Upper lobe of right lung (tissue), 1 donor: ENCODE measurements at places on chromosomes 16 and 17. TPM values are rescaled to one million over a fixed set of nuclear protein-coding genes. Genes with fewer than 3 reads are reported as not detected.
A peak's percentile ranks its signal among the peaks of the same experiment; 100 is the strongest.

GRCh38 chr17:48972749-48973097, 4.3 kb upstream of the GIP start:
- no peak for DNase-seq

DNA sequence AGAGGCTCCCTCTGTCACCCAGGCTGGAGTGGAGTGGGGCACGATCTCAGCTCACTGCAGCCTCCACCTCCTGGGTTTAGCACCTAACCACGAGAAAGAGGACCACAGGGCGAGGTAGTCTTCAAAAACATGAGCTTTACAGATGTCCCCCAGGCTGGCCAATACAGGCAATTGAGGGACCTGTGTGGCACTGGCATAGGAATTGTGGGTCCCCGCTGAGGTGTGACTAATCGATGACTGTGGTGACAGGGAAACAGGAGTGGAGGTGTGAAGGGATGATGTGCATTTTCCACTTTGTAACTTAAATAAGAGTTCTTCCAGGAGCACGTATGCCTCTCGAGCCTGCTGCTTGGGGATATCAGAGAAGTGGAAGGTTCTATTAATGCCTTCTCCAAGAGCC, 12.6 kb upstream of the ARHGAP17 start:
- DNase-seq: no peak

DNA sequence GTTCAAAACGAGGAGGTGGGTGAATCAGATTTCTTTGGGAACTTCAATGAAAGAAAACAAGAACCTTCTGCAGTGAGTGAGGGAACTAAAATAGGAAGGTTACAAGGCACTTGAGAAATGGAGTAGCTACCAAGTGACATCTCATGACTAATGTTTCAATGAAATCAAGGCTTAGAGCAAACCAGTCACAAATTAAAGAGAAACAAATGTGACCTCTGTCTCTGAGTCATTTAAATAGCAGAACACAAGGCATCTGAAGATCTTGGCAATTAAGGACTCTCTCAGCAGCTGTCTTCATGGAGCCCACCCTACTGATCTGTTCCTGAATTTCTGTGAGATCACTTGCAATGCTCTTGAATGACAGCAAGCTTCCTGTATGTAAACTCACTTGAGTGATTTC, 109.5 kb downstream of the CDH11 start:
- DNase-seq: no peak

DNA sequence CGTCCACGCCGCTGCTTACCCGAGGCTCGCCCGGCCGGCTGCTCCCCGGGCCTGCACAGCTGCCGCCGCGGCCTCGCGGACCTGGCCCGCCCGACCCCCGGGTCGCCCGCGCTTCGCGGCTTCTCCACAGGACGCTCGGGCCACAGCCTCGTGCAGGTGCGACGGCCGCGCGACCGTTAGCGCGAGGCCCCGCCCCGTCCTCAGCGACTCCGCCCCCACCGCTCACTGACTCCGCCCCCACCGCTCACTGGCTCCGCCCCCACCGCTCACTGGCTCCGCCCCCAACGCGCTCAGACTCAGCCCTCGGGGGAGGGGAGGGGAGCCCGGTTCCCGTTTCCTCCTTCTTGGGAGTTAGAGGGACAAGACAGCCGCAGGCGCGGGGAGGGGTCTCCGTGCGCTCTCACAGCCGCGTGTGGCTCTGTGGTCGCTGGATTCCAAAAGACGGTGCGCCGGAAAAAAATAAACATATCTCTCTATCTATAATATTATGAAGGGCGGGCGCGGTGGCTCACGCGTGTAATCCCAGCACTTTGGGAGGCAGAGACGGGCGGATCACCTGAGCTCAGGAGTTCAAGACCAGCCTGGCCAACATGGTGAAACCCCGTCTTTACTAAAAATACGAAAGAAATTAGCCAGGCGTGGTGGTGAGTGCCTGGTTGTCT, at the start of gene MEIOB:
Gene MEIOB, minus strand, starts transcription at position 191 of the 662 bp plus-strand sequence. CDS start 3,989 bp downstream, outside the sequence.
- DNase-seq: peak; percentile 70

GRCh38 chr16:89107203-89107582, 13.5 kb downstream of the ACSF3 start:
- DNase-seq: peak; percentile 26

- no peak for DNase-seq
These were observed 889.8 kb downstream of the CDH8 start for GRCh38 chr16:61146429-61146828.

DNA sequence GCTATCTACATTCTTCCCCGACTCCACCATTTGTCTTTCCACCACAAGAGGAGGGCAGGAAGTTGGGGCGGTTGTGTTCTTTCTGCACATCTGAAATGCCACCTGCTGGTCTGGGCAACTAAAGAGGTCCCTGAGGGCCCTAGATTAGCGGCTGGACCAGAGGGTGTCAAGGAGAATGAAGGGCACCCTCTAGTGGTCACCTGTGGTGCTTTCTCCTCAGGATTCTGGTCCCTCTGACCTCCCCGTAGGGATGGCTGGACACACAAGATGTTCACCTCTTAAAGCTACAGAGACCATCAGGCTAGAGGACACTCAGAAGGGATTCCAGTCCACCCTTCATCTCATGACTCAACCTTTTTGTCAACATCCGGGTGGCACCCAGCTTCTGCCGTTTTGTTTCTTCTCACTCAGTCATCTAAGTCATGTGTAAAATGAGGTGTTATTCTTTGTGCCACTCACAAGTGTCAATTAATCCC, 2.9 kb upstream of the SCIMP start:
- peak; percentile 69 for DNase-seq

DNA sequence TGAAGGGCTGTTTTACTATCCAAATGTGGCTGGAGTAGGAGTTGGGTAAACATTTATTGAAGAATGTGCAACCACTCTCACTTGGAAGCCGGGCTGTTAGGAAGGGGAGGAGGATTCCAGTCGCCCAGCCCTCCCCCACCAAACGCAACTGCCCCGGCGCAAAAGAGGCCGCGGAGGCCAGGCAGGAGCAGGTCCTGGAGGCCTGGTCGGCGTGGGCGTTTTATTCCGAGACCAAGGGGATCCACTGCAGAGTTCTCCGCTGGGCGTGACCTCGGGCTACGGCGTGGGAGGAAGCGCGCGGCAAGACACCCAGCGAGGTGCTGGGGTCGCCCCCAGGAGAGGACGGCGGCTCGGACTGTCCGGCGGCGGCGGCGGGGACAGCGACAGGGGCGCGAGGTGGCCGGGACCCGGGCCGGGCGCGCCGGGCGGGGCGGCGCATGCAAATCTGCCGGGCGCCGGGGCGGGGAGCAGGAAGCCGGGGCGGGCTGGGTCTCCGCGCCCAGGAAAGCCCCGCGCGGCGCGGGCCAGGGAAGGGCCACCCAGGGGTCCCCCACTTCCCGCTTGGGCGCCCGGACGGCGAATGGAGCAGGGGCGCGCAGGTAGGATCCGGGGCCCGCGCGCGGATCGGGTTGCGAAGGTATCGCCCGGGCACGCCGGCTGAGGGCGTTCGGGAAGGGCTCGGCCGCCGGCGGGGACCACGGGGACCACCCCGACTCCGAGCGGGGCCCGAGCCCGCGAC, at the start of gene IL4R:
Gene IL4R, plus strand, starts transcription at position 553 of the 739 bp plus-strand sequence. CDS start 26,230 bp downstream, outside the sequence.
- peak; percentile 95 for DNase-seq

- no peak for DNase-seq
These were observed 536.0 kb downstream of the CDH13 start for GRCh38 chr16:83162791-83163190.

- no peak for DNase-seq
These were observed 31.8 kb upstream of the NAT9 start for GRCh38 chr17:74807925-74808324.

- no peak for DNase-seq
These were observed 20.5 kb downstream of the CLEC16A start for GRCh38 chr16:10964891-10965326.

GRCh38 chr16:54118846-54119245, 167.7 kb downstream of the IRX3 start:
- DNase-seq: no peak

- no peak for DNase-seq
These were observed 203.9 kb upstream of the HS3ST4 start for GRCh38 chr16:25487888-25488287.

C16orf89 gene
- 201 TPM for total RNA-seq

PLLP gene
- total RNA-seq: 104 TPM

TP53TG3C gene
- total RNA-seq: not detected

KRTAP2-2 gene
- total RNA-seq: not detected

NSRP1 gene
- 31.0 TPM for total RNA-seq

ABCA9 gene
- total RNA-seq: 11.1 TPM

APOH gene
- total RNA-seq: 29.6 TPM
